WTC11 (cell line): ENCODE measurements at places on chromosomes 6 and 20.

GRCh38 chr6:24907919-24908649, 27.7 kb downstream of the RIPOR2 start:
- DNase-seq: no peak

DNA sequence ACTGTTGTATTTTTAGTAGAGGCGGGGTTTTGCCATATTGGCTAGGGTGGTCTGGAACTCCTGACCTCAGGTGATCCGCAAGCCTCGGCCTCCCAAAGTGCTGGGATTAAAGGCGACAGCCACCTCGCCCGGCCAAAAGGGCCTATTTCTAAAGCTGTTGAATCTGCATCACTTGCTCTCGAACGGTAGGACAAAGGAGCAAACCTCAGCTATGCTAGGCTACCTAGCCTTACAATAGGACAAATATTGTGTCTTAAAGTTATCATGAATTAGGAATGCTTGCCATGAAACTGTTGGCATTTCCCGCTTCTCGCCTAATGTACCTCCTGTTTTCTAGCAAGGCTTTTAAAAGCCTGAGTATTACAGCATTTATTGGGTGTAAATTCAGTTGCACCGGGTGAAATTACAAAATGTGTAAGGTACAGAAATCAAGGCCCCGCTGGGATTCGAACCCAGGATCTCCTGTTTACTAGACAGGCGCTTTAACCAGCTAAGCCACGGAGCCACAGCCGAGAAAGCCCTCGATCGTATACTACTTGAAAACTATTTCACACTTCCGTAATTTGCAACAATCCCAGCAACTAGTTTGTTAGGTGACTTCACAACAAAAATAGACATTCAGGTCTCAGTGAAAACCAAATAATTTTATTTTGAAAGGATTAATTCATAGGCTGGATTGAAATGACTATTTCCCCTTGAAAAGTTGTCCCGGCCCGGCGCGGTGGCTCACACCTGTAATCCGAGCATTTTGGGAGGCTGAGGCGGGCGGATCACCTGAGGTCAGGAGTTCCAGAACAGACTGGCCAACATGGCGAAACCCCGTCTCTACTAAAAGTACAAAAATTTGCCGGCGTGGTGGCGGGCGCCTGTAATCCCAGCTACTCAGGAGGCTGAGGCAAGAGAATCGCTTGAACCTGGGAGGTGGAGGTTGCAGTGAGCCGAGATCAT, 211.6 kb upstream of the ZNF184 start:
- peak; percentile 85 for DNase-seq

GRCh38 chr6:166955865-166956443, 396 bp downstream of the RNASET2 start:
- no peak for DNase-seq

DNA sequence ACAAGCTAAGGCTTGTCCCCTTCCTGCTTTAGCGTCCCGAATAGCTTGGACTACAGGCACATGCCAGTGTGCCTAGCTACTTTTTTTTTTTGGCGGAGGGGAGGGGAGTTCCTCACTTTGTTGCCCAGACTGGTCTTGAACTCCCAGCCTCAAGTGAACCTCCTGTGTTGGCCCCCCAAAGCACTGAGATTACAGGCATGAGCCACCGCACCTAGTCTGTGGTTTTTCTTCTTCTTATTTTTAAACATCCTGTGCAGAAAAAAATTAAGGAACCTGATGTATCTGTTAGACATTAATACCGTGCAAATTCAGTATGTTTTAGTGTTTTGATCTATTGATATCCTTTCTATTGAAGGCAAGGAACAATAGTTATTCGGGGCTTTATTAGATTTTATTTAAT, 25.7 kb downstream of the HIVEP1 start:
- no peak for DNase-seq

DNA sequence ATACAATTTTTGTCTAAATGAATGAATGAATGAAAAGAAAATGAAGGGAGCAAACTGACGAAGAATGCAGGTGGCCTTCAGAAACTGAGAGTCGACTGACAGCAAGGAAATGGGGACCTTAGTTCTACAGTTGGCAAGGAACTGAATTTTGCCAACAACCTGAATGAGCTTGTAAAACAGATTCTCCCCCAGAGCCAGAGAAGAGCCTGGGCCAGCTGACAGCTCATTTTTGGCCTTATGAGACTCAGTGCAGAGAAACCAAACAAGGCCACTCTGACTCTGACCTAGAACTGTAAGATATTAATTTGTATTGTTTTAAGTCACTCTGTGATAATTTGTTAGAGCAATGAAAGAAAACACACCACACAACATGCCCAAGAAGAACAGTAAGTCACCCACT, 21.8 kb downstream of the MAN1A1 start:
- DNase-seq: no peak

DNA sequence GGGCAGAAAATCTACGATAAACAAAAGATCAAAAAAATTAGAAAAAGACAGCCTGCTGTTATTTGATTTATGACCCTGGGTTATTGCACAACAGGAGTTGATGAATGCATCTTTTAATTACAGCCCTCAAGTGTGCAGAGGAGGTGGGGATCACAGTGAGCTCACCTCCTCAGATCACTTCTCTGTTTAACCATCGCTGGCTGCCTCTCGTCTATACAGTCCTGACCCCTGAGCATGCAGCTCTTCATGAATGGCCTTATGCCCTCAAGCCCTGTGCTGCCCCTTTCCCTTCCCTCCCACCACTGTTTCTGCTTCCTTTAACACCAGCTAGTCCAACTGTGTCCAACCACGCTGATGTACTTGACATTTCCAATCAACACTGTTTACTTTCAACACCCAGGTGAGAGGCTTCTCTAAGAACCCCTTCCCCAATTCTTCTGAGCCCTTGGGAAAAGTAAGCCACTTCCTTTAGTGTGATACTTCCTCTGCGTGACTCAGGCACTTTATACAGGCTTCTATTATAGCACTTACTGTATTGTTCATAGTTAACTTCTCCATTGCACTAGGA, 60.6 kb upstream of the RIPOR2 start:
- DNase-seq: no peak
